Stimulated activated CD4-positive, alpha-beta T cell treated with anti-CD3 and anti-CD28 coated beads, TNF-alpha, amount 100 ng/mL, for 1 hour (primary cell): ENCODE measurements at places on chromosomes 2 and 18.

- DNase-seq: no peak
Observed at GRCh38 chr18:5890331-5891183, 4.8 kb downstream of the TMEM200C start.

DNA sequence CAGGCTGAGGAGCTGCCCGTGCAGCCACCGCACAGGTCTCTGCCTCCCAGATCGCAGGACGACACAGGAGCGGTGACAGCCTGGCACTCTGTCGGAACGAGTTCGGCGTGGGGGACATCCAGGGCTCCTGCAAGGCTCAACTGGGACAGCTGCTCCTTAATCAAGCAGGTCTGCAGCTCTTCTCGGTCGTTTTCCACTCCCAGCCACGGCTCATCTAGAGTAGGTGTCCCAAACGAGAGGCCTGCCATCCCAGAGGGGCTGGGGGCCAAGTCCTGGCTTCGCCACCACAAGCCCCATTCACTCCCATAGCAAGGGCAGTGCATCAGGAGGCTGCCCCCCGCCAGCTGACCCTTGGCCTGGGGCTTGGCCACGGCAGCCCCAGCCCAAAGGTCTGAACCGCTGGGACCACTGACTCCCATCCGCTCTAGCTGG, 22.5 kb downstream of the PASK start:
- no peak for DNase-seq

GRCh38 chr2:66192888-66193287, 242.0 kb upstream of the MEIS1 start:
- DNase-seq: no peak

DNA sequence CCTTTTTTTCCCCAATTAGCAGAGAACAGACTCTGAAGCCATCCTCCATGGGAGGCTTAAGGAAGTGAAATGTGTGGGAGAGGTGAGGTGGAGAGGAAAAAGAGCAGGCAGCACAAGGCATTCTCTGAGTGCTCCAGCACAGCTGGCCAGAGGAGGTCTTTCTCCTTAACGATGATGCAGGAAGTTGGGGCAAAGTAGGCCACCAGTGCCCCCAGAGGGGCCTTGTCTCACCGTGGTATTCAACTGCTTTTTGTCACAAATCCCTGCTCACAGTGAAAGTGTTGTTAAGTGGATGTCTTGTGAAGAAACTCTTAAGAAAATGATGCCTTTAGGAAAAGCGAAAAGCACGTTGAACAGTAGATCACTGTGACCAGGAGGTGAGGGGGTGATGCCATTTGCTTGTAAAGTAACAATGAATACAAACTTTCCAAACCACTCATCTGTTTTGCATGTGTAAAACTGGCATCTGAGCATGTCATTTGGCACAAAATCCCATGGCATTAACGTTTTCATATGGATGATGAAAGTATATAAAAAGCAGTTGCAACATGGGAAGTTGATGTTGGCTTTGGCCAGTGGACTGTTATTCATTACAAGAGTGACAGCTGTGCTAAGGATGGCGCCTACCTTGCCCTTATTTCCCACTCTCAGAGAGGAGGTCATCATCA, 49.2 kb upstream of the CDC42EP3 start:
- DNase-seq: no peak

- no peak for DNase-seq
Observed at GRCh38 chr2:237180987-237181386, 95.3 kb downstream of the COPS8 start.

- DNase-seq: no peak
Observed at GRCh38 chr2:156675896-156676295, 239.7 kb downstream of the GPD2 start.

- DNase-seq: peak; percentile 63
Observed at GRCh38 chr18:51151568-51152511, 45.6 kb downstream of the MEX3C start.

- no peak for DNase-seq
Observed at GRCh38 chr2:191274413-191274815, 29.2 kb downstream of the MYO1B start.
